ENCODE measurements at places on chromosomes 4 and X.

DNA sequence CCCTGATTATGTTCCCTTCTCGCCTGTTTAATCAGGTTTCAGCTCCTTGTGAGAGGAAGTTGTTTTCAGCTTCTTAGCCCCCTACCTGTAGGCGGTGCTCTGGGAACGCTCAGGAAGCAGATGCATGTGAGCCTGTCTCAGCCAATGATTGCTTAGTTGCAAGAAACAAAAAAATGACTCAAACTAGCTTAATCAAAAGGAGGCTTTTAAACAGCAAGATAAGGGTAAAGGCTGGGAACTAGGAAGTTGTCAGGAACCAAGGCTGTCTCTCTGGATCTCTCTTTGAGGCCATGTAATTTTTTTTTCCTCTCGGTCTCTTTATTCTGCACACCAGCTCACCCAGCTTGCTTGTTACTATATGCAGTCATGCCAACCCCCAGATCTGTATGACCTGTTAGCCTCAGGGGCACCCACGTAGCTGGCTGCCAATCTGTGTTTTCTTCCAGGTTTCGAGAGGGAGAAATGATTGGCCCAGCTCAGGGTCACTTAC, 109.1 kb downstream of the PTTG2 start:
- peak; percentile 26 for DNase-seq

DNA sequence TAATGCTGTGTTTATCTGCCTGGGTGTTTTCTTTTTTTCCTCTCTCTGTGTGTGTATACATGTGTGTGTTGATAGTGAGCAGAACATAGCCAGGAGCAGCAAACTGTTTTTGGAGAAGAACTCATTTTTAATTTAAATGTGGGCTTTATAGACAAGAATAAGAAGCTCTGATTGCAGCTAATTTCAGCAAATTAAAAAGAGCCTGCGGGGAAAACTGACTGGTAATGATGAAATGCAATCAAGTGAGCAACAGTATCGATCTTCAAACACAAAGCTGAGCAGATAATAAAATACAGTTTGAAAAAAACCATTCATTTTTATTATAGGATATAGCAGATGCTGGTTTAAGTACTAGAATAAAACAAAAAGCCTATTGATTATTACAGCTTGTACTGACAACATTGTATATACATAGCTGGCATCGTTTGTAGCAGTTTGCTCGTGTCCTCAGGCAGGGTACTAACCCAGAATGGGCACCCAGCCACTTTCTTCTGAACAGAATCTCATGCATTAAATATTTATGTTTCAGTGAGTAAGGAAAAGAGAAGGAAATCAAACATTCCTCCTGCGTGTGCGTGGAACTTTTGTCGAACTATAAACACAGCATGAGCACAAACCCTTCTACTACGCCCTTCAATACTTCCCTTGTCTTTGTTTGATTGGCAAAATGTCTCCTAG, 73.5 kb upstream of the ZFP42 start:
- no peak for DNase-seq

GRCh38 chr4:7418131-7418943, 16.4 kb downstream of the PSAPL1 start:
- no peak for DNase-seq

DNA sequence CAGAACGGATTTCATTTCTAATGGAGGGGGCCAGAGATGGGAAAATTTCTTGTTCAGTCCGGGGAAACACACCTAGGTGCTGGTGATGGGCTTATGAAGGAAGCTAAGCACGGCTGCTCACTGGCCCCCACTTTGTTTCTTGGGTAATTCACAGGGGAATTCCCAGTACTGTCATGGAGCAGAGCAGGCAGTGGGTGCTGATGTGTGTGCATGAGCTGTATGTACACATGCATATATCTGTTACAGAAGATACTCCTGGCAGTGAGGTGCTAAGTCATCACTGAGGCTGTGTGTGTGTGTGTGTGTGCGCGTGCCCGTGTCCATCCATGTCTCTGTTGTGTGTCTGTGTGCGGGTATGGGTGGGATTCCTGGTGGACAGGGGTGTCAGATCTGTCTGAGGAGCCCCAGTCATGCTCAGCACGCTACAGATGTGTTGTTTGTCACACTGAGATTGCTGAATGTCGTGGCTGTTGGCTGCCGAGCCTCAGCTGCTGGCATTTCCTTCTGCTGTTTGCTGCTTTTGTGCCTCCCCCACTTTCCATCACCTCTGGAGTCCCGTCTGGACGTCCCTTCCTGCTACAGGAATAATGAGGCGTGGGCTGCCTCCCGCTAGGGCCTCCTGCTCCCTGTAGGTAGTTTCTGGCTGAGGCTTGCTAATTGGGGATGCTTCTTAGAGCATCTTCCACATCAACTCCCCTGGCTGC, 53.3 kb downstream of the JADE1 start:
- DNase-seq = no peak

DNA sequence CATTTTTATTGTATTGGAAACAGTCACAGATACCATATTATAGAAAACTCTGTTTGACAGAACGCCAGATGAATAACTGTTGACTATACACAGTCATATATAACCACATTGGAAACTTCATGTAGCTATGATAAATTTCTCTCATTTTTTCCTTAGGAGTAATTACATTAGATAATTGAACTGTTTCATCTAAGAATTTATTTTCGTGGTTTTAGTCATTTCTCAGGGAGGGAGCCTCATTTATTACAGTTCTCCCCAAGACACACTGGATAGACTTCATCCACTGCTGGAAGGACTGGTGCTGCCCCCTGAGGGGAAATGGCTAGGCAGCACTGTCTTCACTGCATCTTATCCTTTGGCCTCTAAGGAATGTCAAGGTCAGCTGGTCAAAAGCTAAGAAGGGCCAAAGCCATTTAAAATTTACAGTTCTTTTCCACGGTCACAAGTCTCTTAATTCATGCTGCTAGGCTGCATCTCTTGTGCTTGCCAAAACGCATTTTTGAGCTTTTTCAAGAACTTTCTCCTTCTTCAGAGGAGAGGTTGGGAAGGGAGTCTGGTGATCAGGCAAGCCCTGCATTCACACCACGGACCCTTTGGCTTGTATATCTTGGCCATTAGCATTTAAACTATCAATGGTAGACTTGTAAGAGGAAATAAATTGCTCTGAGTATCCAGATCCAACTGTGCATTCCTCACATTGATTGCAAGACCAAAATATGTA, 145.1 kb downstream of the CBR4 start:
- DNase-seq = no peak

DNA sequence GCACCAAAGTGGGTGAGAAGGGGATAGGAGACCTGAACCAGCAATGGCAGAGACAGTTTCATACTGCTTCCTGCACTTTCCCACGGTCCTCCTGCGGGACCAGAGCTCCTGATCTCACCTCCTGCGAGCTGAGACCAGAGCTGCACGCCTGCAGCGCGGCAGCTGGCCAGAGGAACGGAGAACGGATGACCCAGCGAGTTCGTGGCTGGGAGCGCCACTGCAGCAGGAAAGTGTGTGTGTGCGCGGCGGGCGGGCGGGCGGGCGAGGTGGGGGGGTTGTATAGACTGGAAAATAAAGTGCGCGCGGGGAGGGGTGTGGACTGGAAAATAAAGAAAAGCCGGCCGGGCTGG, 16.5 kb downstream of the MCF2 start:
- no peak for DNase-seq

- no peak for DNase-seq
These were observed 183.5 kb downstream of the PCDH7 start for GRCh38 chr4:30903502-30904214.

GRCh38 chr4:3407171-3407771, 34.5 kb upstream of the HGFAC start:
- DNase-seq = no peak

DNA sequence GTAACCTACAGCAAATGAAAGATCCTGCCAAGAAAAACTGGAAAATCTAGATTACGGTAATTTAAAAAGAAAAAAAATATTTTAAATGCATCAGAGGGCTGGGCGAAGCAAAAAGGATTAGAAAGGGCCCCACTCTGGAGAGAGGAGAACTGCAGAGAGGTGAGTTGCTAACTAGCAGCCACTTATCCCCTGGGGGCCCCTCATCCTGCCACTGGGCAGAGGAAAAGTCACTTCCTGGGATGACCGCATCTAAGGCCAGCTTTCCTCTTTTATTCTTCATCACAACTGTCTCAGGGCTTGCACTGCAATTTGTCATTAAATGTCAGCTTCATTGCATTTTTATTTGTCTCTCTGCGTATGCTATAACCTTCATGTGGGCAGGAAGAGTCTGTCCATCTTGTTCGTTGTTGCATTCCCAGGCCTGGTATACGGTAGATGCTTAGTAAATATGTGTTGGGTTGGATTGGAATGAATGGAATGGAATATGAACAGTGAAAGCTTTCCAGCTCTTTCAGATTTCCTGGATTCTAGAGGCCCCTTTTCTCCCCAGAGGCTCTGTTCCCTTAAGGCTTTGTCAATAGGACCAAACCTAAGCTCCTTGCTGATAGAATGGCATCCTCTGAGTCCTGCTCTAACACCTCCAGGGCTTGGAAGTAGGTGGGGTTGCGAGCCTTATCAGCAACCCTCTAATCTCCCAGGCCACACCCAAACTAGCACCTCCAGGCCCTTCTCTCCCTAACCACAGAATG, 58.9 kb downstream of the TLR10 start:
- no peak for DNase-seq

GRCh38 chr4:136557396-136557795, 974.9 kb downstream of the PCDH18 start:
- no peak for DNase-seq

GRCh38 chrX:21660156-21660555, 2.0 kb upstream of the KLHL34 start:
- no peak for DNase-seq

DNA sequence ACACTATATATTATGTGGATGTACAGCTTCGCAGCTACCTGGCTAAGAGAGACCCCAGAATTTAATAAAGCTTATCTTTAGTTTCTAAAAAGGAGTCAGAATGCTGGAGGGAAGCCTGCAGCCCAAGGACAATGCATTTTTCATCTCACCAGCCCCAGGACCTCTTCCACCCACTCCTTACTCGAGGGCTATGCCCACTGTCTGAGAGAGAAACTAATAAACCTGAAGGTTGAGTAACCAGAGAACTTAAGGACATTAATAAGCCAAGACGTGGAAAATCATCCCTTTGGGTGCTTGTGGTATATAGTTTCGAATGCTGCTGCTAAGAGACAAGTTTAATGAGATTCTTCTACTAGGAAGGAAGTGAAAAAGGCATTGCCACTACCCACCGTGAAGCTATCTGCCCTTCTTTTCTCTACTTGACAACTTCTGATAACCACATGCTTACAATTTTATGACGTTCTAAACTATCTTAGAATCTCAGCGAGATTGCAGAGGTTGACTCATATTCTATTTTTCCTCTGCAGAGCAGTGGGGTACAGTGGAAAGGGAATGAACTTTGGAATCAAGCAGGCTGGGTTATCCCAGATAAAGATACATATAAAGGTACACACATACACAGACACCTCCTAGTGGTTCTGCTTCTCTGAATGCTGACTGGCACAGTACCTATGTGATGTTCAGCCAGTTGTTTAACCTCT, 3.3 kb downstream of the RELL1 start:
- DNase-seq = no peak

- DNase-seq = no peak
These were observed 49.7 kb downstream of the EGF start for GRCh38 chr4:109962401-109962800.

DNA sequence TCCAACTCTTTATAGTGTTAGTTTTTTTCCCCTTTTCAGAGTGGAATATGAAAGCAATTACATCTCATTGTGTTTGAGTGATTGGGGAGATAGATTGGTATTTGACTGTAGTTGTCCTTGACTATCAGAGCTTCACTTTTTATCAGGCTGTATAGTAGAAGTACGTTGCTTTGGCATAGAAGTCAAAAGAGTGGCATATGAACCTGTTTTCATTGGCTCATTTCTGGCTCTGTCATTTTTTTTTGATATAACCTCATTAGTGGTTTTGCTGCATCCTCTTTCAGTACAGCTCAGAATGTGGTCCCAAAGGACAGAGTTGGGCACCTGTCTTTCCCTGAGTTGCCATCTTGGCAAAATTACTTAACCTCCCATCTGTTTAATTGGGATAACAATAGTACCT, 1.4 kb downstream of the TMA16 start:
- no peak for DNase-seq

- no peak for DNase-seq
These were observed 156.6 kb downstream of the GRIA3 start for GRCh38 chrX:123340696-123341095.

GRCh38 chrX:9566150-9566621, 101.3 kb downstream of the TBL1X start:
- DNase-seq = no peak

DNA sequence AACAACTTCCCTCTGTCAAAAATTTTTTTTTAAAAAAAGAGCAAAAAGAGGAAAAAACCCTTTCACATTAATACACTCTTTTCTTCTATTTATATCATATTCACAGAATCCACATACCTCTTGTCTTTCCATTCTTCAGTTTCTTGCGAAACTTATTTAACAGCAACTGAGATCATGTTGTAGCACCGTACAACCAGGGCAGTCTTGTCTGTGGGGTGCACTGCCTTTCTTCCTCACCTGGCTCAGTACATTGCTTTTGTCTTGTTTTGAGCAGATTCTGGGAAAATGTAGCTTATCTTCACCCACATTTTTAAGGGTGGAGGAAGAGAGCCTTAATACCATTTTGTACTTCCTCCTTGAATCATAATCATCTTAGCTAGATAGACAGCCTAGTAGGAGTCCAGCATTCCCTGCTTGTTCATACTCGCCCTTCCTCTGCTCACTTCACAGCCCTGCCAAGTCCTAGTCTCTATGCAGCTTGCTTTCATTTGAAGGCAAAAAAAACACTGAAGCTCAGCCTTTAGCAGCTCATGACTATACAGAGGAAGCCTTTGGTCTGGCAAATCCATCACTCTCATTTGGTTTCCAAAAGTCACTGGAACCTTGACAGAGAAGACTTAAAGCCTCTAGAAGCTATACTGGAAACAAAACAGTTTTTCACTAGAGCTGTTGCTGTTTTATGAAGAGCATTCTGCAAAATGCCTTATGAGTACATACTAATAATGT, 140.6 kb upstream of the BANK1 start:
- DNase-seq = no peak

- no peak for DNase-seq
These were observed 40.2 kb upstream of the CBR4 start for GRCh38 chr4:169050284-169050683.

GRCh38 chrX:7378406-7378805, 230.5 kb upstream of the PUDP start:
- DNase-seq = no peak

DNA sequence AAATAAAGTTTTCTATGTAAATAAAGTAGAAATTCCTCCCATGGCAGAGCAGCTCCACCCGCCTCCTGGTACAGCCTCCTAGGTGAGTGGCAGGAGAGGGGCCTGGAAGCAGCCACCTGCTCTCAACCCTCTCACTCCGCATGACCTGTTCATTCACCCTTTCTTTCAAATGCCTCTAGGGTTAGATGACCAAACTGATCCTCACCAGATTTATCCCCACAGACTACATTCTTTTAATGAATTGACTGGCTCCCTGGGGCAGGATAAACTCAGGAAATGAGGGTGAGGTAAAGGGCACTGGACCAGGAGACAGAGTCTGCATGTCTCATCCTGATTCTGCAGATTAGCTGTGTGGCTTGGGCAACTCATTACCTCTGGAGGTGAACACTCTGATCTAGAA, 32.6 kb upstream of the NKX6-1 start:
- no peak for DNase-seq

- DNase-seq = no peak
These were observed 168.4 kb upstream of the AMOT start for GRCh38 chrX:113009029-113009428.
